Activated naive CD8-positive, alpha-beta T cell treated with anti-CD3 and anti-CD28 coated beads for 36 hours (primary cell): ENCODE measurements at places on chromosomes 13 and 19.

GRCh38 chr19:2394442-2395292 lies 32.7 kb downstream of the TIMM13 start:
- DNase-seq = no peak

GRCh38 chr13:59677966-59678814 lies 485.5 kb downstream of the DIAPH3 start:
- no peak for DNase-seq

DNA sequence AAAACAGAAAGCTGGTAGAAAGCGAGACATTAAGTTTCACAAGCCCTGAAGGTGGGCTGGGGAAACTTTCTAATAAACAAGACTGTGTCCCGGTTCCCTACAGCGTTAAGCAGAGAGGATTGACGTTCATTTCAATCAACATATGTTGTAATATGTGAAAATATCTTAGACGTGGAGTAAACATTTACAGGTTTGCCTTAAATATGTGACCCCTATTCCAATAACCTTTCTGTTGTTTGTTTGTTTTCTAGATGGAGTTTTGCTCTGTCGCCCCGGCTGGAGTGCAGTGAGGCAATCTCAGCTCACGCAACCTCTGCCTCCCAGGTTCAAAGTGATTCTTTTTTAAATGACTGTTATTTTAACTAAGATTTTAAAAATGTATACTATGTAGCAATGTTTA lies 526.2 kb downstream of the SUCLA2 start:
- DNase-seq = no peak

- DNase-seq = no peak
Observed at GRCh38 chr19:15456871-15457700, 7.3 kb downstream of the RASAL3 start.

- DNase-seq = no peak
Observed at GRCh38 chr13:48281556-48281955, 22.0 kb upstream of the RB1 start.

GRCh38 chr13:23541221-23541824 lies 28.9 kb upstream of the TNFRSF19 start:
- DNase-seq = no peak

DNA sequence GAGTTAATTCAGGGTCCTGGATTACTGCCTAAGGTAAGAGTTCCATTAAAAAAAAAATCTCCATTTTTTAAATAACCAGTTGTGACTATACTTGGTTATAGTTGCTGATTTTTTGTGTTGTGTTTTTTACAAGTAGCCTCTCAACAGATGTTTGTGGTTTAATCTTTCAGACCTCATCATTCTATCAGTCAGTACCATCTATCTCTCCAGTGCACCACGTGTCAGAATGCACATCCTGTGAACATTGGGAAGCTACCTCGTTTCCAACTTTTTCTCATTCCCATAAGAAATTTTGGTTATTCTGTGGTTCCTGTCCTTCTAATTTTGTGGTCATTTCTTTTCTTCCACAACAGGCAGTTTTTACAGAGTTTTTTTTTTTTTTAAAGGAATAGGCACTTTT lies 39.2 kb downstream of the WDFY2 start:
- DNase-seq = no peak

DNA sequence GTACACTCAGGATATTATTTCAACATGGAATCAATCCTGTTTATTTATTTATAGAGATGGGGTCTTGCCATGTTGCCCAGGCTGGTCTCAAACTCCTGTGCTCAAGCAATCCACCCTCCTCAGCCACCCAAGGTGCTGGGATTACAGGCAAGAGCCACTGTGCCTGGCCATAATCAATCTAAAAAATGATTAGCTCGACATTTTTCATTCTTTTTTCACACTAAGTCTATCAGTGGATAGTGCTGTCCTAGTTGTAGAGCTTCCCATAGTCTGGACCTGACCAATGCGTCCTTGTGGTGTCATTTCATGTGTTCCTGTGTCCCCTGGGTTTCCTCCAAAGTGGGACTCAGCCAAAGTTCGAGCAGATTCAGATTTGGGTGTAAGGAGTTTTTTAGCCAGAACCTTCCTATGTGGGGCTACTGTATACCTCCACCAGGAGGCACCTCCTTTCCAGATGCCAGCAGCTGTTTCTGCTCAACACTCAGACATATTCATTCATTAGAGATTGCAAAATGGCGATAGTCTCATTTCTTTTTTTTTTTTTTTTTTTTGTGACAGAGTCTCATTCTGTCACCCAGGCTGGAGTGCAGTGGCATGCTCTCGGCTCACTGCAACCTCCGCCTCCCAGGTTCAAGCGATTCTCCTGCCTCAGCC lies 61.1 kb downstream of the MAP4K1 start:
- DNase-seq = no peak

- no peak for DNase-seq
Observed at GRCh38 chr13:99909836-99910619, 61.5 kb downstream of the ZIC5 start.

DNA sequence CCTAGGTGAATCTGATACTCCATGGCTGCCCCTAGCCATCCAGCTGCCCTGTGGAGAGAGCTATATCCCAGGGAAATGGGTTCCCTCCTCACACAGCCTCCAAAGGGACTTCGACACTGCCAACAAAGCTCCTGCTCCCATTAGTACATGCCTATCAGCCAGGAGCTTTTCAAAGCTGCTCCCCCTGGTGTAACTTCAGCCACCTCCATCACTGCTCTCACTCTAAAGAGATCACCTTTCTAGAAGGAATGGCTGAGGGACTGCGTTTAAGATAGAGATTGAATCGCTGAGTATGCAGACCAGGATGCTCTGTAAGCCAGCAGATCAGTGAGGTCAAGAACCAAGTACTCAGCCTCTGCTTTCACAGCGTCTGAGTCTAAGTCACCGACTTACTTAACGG lies 213.7 kb downstream of the NALCN start:
- DNase-seq = no peak

DNA sequence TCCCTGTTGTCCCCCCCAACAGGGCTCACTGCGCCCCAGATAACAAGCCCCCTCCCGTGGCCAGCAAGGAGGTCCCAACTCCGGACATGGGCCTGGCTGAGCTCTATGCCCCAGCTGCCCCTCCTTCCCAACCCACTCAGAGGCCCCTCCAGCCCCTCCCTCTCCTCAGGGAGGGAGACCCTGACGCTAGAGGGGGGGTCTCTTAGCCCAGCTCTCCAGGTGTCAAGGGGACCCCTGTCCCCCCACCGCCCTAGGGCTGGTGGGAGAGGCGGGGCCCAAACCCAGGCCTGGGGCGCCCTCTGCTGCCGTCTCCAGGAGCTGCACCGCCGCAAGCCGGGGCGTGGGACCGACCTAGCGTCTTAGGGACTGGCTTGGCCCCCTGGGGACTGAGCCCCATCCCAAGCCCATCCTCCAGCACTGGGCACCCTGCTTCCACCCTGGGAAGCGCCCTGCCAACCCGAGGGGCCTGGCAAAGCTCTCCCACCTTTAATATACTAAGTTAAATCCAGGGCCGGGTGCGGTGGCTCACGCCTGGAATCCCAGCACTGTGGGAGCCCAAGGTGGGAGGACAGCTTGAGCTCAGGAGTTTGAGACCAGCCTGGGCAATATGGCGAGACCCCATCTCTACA lies 1.4 kb downstream of the GRIN3B start:
- peak; percentile 75 for DNase-seq

DNA sequence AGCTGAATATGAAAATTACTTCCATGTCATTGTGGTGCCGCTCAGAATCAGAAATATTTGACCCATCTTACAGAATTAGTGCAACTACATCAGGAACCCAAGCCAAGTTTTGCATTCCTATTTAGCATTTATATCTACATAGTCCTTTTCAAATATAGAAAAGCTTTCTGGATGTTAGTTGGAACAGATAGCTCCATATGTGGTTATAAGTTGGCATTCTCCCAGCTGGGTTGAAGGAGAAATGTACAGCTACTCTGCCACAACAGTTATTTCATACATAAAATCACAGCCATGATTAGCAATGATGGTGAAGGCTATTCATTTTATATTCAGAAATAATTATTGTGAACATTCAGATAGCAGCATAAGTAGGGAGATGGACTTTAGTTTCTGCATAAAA lies 28.2 kb downstream of the HPN start:
- DNase-seq = no peak

- no peak for DNase-seq
Observed at GRCh38 chr13:51681037-51681678, 96.9 kb downstream of the WDFY2 start.

- no peak for DNase-seq
Observed at GRCh38 chr13:30113551-30113950, 193.8 kb downstream of the KATNAL1 start.

DNA sequence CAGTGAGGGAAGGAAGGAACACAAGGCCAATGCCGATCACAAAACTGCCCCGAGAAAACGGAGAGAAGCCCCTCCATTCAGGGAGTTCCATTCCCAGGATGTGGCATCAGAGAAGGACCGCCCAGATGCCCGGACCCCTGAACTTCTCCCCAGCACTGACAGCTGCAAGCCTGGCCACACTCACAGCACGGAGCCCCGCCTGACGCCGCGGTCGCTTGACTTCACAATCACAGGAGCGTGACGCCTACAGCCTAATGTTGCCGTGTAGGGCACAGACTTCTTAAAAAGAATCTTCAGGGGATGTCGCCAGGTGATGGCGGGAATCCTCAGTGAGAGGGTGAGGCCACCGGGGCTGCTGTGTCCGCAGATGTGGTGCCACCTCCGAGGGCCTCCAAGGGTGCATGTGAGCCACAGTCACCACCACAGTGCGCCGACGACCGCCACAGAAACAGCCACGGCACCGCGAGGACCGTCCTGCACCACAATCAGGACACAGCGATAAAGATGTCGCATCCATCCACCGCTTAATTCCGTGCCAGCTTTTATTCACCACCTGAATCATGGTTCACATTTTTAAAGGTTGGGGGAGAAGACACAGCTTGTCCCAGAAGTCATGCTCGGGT lies 77.2 kb downstream of the SPACA7 start:
- DNase-seq = no peak

- DNase-seq = no peak
Observed at GRCh38 chr19:13024126-13024950, 29.1 kb downstream of the NFIX start.

DNA sequence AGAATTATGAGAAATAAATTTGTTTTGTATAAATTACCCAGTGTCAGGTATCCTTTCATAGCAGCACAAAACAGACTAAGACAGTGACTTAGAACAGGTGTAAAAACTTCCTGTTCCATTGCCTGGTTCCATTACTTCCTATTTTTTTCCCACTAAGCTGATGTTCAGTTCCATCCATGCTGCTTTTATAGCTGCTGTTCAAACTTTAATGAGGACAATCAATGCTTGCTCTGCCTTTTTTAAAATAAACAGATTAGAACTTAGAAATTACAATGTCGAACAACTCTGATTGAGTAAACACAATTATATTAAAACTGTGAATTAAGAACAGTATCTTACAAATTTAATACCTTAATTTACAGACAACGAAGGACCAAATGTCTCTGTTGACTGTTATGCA lies 818.9 kb downstream of the OLFM4 start:
- no peak for DNase-seq

GRCh38 chr19:7337380-7338194 lies 11.2 kb upstream of the ARHGEF18 start:
- peak; percentile 40 for DNase-seq

- DNase-seq = no peak
Observed at GRCh38 chr13:95679722-95680121, 2.8 kb downstream of the DNAJC3 start.

- DNase-seq = no peak
Observed at GRCh38 chr13:104954210-104954609, 1581.3 kb downstream of the EFNB2 start.

DNA sequence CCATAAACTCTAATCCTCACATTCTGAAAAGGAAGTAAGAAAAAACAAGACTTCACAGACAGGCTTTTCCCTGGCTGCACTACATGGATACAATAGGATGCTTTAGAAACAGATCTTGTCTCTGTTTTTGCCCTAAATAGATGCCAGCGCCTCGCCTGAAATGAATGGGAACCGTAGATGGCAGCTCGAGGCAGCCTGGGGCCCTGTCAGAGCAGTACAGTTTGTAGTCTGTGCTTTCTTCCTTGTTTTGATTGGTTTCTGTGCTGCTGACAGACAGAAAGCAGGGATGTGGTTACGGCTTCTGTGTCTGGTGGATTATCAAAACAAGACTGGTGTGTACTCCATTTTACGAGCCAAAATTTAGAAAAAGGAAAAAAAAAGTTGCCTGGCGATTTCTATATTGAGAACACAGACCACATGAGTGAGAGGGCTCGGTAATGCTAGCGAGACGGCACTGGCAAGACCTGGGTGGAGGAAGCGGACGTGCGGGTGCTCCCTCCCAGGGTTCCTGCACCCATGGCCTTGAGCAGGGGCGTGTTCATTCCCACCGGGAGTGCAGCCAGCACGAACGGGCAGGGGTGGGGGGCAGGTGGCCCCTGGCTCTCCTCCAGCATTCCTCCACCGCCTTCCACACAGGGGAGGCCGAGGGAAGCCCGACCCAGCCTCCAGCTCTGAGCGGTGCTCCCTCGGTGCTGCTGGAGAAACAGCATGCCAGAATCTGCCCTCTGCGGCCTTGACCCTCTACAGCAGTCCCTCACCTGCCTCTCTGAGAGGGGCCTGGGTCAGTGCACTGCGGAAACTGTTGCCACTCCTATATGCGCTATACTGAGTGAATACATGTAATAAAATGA lies 37.6 kb upstream of the C1QTNF9 start:
- DNase-seq = peak; percentile 57

- DNase-seq = no peak
Observed at GRCh38 chr19:682678-683320, 6.6 kb downstream of the FSTL3 start.

- no peak for DNase-seq
Observed at GRCh38 chr13:66532845-66533244, 697.3 kb downstream of the PCDH9 start.

- no peak for DNase-seq
Observed at GRCh38 chr19:55962186-55962585, 14.6 kb downstream of the NLRP8 start.
